Muscle of arm (tissue), 14 donors: ENCODE measurements at places on chromosomes 12 and 14.

- DNase-seq: no peak
Measured at GRCh38 chr14:39015964-39016577, 87.0 kb downstream of the SEC23A start.

DNA sequence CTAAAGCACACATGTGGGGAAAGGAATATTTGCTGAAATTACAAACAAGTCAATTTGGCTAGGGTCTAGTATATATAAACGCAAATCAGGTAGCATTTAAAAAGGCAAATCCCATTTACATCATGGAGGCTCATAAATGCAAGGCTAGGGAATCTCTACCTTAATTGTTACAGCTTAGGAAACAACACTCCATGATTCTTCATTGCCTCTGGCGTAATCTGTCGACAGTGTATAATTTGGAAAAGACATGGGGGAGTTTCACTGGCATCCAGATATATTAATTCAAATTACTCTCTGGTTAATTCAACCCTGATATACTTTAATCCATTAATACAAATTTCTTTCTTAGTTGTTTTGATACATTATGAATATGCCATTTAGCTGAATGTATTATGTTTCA is 1630.2 kb upstream of the FLRT2 start:
- no peak for DNase-seq

DNA sequence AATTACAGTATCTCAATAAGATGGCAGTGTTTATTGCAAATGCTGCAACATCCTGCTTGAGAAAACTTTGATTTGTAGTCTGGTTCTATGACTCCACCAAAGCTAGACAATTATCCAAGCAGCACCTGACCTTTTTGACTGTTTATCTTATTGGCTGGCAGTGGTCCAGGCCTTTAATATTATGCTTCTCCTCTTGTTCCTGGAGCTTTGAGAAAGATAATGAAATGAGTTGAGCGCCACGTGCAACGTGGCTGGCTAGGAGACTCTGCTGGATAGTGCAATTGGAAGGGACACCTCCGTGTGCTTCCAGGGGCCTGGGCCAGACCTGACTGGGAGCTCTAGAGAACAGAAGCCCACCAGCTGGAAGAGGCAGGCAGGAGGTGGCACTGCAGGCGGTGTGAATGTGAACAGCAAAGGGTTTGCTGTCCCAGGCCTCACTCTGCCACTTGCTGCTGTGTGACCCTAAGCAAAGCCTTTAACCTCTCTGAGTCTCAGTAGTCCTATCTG is 349.3 kb downstream of the CACNA1C start:
- DNase-seq: no peak

DNA sequence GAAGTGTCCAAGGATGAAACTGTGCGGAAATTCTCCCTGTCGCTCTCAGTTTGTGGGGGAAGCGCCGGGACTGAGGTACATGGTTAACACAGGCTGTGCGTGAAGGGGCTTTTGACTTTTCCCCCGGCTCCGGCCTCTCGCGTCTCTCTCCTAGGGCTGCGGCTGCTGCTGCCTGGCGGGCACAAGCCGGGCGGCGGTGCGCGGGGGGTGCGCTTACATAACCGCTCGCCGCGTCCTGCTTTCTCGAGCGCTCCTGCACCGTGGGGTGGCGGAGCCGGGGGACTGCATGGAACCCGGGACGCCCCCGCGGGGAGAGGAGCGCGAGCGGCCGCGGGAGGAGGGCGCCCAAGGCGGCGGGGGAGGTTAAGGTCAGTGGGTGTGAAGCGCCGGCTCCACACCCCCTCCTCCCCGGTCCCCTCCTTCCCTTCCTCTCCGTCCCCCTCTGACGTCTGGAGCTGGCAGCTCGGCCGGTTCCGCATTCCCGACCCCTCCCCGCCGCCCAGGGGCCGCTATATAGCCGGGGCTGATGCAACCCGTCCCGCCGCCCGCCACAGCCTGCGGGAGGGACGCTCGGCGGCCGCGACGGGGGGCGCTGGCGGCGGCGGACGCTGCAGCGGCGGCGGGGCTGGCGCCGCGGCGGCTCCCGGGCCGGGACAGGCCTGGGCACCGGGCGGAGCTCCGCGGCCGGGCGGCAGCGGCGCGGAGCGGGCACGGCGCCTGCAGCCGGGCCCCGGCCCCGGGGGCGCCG is at the start of gene JDP2:
JDP2 (plus strand) TSS at position 541 of the 748 bp plus-strand sequence. CDS start 9,899 bp downstream, outside the sequence.
- DNase-seq: peak; percentile 94
